ENCODE measurements at places on chromosomes 2 and 18.

DNA sequence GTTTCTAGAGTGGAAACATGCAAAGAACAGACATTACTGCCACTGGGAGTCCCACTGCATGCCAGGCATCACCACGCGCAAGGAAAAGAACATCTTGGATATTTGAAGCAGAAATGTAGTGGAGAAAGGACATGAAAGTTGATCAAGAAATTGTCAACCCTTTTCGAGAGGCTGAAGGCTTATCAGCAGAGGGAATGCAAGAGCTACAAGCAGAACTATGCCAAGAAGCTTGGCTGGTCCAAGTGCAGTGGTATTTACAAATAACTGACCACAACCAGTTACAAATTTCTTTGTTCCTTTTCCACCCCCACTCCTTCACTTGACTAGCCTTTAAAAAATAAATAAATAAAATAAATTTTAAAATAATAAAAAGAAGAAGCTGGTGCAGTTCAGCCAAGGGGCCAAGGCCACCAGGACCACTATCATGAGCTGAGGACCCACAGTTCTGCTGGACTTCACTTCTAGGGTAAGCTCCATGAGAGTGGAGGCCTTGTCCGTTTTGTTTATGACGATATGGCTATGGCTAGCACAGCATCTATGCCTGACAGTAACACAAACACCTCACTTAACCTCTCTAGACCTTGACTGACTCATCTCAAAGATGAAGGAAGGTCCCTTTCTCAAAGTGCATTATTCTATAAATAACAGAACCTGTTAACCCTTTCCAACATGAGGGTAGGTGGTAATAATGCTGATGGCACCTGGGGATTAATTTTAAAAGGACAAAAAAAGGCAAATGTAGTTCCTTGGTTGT is 20.9 kb downstream of the MARCHF4 start:
- DNase-seq = no peak

DNA sequence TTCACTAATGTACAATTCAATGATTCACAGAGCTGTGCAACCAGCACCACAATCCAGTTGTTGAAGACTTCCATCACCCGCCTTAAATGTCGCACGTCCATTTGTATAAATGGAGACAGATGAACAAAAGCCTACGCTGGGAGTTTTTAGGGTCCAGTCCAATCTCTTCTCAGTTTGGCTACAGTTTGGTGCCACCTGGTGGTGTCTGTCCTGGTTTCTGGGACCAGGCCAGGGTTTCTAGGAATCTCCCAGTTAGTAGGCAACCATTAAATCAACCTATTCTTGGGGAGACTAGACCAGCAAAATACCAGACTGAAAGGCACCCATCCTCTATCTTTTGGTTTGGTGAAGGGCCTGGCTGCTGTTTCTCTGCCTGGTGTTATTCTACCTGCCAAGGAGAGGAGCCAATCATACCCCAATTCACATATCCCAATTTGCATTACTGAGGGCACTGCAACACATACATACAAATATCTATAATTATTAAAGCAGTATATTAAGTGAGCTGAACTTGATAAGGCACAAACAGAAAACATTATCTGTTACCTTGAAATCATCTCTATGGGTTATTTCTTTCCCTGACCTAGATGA is 3.2 kb upstream of the DDX1 start:
- DNase-seq = peak; percentile 53

DNA sequence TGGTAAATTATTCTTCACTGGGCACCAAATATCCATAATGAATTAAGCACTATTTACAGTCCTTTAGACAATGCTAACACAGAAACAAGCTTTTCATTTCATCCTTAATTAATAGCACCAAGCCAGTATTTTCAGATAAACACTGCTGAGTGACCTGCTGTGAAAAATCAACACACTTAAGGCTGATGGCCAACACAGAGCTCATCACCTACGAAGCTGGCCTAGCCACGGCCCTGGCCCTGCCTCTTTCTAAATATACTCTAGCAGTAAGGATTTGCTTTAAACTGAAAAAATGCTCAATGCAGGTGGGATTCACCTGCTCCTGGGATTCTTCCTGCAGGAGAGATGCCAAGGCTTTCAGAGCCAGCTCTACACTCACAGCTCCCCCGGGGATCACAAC is 18.4 kb downstream of the CYB5A start:
- DNase-seq = no peak

GRCh38 chr2:55420439-55420725 is 726 bp upstream of the CCDC88A start:
- no peak for DNase-seq

- DNase-seq = no peak
Measured at GRCh38 chr2:97798416-97798815, 85.0 kb downstream of the ZAP70 start.

GRCh38 chr2:234548695-234549420 is 52.0 kb upstream of the ARL4C start:
- DNase-seq = no peak

DNA sequence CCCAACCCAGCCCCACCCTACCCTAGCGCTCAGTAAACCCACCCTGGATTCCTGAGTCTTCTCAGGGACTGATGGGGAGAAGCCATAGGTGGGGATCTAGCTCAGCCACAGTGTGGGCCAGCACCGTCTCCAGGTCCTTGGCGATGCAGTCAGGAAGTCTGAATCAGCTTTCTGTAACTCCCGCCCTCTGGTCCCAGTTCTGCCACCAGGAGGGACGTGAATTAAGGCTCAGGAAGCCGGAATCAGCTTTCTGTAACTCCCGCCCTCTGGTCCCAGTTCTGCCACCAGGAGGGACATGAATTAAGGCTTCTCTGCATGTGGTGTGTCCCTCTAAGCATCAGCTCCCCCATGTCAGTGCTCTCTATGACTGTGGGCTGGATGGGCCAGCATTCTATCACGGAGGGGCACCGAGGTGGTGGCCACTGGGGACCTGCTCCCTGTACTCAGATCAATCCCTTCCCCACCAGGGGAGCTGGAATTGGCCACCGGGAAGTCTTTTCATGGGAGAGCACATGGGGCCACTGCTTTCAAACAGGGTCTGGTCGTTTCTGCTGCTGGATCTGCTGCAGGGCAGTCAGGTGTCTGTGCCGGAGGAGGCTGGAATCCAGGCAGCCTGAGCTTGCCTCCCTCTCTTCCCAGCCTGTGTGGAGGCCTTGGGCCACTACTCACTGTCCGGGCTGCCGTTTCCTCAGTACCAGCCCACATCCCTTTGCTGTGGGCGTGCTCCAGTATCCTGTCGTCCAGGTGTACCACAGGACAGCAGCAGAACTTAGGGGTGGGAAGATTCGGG is 24.7 kb downstream of the ASB18 start:
- no peak for DNase-seq

DNA sequence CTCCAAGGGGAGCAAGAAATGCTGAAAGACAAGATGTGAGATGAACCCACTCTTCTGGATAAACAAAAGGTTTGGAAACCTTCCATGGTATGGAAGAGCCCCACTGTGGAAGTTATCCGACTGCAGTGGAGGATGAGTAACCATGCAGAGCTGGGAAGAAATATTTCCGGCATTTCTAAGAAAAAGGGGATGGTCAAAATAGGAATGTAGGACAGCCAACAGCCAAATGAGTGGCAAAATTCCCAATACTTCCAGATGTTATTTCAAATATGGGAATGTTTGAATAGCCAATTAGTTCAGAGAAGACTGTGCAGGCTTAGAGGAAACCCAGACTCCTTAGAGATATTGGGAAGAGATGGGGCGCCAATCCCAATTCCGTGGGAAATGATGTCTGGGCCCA is 246.8 kb downstream of the RAD51AP2 start:
- no peak for DNase-seq

DNA sequence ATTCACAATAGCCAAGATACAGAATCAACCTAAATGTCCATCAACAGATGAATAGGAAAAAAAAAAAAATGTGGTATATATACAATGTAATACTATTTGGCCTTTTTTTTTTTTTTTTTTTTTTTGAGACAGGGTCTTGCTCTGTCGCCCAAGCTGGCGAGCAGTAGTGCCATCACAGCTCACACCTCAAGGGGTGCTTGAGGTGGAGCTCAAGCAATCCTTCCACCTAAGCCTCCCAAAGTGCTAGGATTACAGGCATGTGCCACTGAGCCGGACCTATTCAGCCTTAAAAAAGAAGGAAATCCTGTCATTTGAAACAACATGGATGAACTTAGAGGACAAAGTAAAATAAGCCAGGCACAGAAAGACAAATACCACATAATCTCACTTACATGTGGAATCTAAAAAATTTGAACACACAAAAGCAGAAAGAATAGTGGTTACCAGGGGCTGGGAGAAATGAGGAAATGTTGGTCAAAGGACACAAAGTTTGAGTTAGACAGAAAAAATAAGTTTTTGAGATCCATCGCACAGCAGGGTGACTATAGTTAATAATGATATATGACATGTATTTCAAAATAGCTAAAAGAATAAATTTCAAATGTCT is 26.0 kb downstream of the TLK1 start:
- no peak for DNase-seq

DNA sequence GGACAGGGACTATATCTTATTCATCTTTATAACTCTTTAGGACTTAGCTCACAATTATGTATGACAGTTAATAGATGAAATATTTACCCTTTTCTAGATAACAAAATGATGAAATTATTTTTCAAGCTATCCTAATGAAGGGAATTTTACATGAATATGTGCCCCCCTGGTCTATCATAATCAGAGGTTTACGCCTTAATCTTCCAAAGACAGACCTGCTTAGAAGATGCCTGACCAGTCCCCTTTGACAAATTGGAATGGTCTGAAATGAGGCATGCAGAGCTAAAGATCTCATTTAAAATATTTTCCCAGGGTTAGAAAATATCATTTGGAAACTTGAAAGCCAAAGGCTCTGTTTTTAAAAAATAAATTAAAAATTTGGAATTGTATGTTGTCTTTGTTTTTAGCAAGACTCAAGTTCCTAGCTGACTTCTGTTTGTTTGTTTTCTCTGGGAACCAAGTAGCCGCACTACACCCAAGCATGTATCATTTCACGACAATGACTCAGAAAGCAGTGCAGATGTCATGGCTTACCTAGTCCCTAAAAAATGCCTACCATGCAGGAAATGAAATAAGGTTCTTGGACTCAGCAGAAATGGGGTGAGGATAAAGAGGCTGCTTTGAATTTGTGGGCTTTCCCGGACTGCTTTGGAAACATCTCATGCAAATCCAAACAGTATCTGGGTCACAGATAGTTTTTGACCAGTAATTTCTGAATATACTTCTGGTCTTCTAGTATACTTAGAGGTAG is 162.1 kb downstream of the ZEB2 start:
- DNase-seq = peak; percentile 72

DNA sequence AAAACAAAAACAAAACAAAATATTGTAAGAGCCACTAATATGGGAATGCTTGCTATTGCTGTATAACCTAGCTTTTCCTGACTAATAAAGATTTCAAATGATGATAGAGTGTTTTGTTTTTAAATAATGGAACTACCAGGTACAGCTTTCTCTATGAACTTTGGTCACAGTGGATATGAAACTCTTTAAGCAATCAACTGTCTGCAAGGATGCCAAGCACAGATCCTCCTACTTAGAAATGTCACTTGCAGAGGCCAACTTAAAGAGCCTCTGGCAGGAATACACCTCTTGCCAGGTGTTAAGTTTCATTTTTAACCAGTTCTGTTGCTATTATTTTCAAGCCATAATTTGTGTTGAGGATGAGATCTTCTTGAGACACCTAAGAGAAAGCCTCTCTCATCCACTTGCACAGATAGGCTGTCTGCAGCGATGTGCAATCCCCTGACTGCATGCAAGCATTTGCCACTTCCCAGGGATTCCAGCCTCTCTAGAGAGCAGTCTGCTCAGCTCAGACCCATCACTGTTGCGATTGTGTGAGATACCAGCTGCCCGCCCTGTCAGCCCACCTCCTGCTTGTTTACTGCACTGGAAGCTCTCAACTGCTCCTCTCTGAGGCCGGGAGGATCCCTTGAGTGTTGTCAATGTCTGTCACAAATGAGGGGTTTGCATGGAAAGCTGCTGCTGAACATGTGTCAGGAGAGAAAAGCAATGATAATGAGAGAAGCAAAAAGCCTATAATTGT is 86.1 kb upstream of the SCG2 start:
- no peak for DNase-seq

DNA sequence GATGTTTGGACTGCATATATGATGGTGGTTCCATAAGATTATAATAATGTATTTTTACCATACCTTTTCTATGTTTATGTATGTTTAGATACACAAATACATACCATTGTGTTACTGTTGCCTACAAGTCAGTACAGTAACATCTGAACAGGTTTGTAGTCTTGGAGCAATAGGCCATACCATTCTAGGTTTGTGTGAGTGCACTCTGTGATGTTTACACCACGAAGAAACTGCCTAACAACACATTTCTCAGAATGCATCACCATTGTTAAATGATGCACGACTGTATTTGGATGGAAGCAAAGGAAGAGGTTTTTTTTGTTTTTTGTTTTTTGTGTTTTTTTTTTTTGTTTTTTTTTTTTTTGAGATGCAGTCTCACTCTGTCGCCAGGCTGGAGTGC is 9.5 kb downstream of the DUSP19 start:
- DNase-seq = no peak

- no peak for DNase-seq
Measured at GRCh38 chr18:48816554-48816953, 134.2 kb downstream of the SMAD7 start.

- no peak for DNase-seq
Measured at GRCh38 chr18:77102259-77103040, 30.1 kb downstream of the MBP start.

GRCh38 chr18:29882620-29883019 is 1159.9 kb downstream of the DSC3 start:
- no peak for DNase-seq

DNA sequence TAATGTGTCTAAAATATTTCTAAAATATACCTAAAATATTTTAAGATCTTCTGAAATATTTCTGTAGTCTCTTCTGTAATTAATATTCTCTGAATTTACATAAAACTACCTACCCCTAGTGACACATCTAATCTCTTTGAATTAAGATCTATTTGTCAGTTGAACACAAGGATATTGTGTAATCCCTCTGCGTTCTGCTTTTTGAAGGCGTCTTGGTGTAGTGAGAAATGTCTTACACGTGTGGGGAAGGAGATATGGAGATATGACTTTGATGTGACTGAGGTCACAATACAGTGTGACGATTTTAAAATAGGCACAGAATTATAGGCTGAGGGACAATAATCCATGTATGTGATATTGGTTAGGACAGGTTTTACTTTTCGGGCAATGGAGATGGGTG is 79.8 kb downstream of the DOK6 start:
- no peak for DNase-seq

DNA sequence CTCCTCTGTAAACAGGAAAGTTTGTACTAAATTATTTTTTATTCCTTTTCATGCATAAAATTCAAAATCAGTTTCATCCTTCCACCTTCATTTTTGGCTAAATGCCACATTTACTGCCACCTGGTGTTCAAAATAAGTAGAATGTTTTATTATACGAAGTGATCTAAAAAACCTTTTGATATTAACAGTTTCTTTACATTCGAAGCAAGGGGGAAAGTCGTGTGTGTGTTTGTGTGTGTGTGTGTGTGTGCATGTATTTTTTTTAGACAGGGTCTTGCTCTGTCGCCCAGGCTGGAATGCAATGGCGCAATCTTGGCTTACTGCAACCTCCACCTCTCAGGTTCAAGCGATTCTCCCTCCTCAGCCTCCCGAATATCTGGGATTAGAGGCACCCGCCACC is 9.0 kb upstream of the SCN9A start:
- DNase-seq = no peak

GRCh38 chr2:28615706-28616105 is 119.8 kb downstream of the PLB1 start:
- no peak for DNase-seq

Measured in HCT116 (cell line).